Natural killer cell treated with Interleukin-12 subunit alpha and Interleukin-12 subunit beta and Interleukin-15 and Interleukin-18, amount 100 ng/mL, for 72 hours (primary cell): ENCODE measurements at places on chromosomes 12 and 14. TPM values are rescaled to one million over a fixed set of nuclear protein-coding genes. Genes with fewer than 3 reads are reported as not detected.

LALBA gene
- not detected for total RNA-seq

KIF26A gene
- total RNA-seq: not detected

CLEC4C gene
- total RNA-seq: not detected

IGF1 gene
- total RNA-seq: not detected

INHBC gene
- not detected for total RNA-seq

SSTR1 gene
- total RNA-seq: not detected

RDH12 gene
- total RNA-seq: not detected

SLC17A8 gene
- total RNA-seq: not detected

OAS3 gene
- total RNA-seq: 22.5 TPM

KRT6A gene
- not detected for total RNA-seq

PYM1 gene
- total RNA-seq: 34.0 TPM

TMEM233 gene
- not detected for total RNA-seq

SRRM4 gene
- total RNA-seq: not detected

DNA sequence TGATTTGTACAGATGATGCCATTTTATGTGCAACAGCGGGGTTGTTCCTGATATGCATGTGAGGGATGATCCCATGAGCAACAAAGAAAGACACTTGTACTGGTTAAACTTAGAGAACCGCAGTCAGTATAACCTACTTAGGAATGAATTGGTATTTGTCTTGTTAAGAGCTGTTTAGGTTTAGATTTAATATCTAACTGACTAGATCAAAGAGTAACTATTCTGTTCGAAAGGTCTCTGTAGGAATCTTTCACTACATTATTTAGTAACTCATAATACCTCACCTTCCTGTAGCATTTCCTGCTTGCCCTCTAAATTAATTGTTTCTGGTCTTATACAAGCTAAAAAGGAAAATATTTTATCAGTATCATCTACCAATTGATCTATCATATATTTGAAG, 350.4 kb downstream of the TRHDE start:
- no peak for DNase-seq

DNA sequence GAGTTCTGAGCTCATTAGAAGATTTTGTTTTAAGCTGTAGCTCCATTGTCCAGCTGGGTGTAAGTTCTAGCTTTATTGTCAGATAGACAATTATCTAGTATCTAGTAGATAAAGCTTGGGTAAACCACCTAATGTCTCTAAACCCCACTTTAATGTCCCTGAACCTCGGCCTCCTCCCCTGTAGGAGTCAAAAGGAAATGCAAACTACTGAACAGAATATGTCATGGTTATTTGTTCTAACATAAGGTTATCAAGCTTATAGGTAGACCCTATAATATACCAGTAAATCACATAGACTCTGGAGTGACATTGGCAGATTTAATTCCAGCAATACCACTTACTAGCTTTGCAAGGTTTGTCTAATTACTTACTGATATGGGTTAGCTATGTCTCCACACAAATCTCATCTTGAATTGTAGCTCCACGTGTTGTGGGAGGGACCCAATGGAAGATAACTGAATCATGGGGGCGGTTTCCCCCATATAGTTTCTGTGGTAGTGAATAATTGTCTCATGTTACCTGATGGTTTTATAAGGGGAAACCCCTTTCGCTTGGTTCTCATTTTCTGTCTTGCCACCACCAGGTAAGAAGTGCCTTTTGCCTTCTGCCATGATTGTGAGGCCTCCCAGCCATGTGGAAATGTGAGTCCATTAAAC, 29.4 kb downstream of the BCAT1 start:
- no peak for DNase-seq

- DNase-seq: peak; percentile 92
Observed at GRCh38 chr12:7129872-7130691, at the start of gene CLSTN3. Gene CLSTN3, plus strand, starts transcription at chr12:7130371. Its CDS starts 278 bp downstream, at chr12:7130649.

DNA sequence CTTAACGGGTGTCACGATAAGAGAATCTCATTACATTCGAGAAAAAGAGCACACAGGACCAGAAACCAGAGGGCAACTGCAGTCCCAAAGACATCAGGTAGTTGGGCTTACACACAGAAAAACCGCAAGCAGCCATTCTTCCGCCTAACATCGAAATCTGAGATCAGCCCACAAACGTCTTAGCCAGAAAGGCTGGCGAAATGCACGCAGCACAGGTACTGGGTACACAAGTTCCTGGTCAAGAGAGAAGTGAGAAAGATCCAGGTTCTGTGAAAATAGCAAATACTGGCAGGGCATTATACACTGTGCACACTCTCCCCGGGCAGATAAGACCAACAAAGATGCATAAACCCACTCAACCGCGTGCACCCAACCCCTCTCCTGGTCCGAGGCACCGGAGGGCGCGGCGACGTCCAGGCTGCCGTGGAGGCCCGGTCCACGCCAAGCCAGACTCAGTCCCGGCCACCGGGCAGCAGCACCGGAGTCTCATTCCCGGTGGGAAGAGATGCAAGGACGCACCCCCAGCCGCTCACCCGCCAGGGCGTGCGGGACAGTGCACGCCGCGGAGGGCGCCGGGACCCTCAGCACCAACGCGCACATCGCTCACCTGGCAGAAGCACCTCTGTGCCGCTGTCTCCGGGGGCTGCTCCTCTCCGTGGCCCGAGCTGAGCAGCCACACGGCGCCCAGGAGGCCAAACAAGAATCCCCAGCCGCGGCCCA, 437 bp downstream of the ERO1A start:
- DNase-seq: peak; percentile 64

DNA sequence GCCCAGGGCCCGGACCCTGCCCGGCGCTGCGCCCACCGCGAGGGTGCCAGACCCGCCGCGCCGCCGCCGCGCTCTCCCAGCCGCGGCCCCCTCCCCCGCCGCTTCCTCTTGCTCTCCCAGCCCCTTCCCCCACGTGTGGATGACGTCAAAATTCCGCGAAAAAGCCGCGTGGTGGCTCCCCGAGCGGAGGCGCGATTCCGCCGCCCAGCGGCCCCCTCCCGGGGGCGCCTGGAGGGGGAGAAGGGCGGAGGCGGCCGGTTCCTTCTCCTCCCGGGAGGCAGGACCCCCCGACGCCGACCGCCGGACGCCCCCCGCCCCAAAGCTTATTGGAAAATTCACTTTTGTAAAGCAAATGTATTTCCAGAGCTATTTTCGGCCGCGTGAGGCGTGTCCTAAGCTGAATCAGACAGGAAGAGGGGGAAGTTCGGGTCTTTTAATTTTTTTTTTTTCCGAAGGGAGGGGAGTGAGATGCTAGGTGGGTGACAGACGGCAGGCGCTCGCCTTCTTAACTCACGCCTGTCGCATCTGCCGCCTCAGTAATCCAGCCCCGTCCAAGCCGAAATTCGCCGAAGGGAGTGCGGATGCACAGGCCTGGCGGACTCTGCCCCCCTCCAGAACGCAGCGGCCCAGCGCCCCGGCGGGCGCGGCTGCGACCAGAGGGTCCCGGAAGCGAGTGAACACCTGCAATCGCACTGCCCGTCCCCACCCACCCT, 4.1 kb upstream of the CCND2 start:
- DNase-seq: peak; percentile 97

DNA sequence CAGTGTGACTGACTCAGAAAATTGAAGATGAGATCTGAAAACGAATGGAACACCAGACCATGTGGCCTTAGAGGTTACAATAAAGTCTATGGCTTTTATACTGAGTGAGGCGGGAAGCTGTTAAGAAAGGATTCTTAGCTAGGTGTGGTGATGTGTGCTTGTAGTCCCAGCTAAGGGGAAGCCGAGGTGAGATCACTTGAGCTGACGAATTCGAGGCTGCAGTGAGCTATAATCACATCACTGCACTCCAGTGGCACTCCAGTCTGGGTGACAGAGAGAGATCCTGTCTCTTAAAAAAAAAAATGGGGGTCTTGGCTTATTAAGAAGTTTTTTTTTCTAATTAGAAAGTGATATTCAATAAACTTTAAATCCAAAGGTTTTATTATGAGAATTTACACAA, 678.6 kb downstream of the TMTC2 start:
- no peak for DNase-seq

- DNase-seq: no peak
Observed at GRCh38 chr12:129103231-129103630, 250.0 kb downstream of the GLT1D1 start.

DNA sequence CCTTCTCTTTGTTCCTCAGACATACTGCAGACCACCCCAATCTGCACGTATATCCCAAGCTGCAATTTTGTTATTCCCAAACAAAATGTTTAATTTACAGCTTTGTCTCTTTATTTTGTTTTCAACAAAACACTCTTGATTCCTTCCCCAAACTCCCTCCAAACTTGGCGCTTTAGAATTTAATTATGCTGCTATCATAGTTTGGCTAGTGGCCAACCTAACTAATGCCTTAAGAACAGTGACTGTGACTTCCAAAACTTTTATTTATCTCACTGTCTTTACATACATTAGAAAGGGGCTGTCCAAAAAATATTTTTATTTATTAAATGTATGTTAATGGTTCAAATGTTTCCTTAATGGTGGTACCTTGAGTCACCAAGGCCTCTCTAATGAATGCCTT, 7.1 kb downstream of the TMBIM4 start:
- no peak for DNase-seq

GRCh38 chr14:68688872-68689371, 103.9 kb downstream of the ZFP36L1 start:
- no peak for DNase-seq

DNA sequence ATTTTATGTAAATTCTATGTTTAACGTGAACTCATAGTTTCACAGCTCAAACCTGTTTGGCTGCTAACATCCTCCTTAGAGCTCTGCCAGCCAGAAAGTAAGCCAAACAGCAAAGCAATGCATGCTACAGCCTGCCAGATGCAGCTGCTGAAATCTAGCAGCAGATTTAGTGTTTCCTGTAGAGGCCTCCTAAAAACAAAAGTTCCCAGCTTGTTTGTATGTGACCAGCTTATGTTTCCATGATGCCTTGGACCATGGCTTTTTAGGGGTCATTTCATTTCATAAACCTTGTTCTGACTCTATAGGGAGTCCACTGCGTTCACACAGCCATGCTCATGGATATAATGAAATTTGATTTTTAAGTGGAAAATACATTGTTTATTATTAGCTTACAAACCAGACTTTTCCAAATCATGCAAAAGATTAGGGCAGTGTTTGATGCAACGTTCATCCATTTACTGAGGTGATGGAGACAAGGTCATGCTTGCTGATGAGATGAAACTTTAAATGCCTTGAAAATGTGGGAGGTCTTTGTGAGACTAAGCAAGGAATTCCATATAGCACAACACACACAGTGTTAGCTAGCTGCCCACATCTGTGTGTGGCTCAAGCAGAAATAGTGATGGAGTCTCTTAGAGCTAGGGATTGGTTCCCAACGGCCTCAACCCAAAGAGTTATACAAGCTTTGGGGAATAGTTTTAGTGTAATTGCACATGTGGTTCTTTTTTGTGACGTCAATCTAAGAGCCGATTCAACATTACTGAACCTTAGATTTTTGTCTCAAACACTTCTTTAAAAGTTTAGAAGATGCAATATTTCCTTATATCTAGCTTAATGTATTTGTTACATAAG, 157.5 kb upstream of the LRIG3 start:
- DNase-seq: no peak

GRCh38 chr14:94989946-94990345, 167.4 kb downstream of the DICER1 start:
- DNase-seq: no peak

DNA sequence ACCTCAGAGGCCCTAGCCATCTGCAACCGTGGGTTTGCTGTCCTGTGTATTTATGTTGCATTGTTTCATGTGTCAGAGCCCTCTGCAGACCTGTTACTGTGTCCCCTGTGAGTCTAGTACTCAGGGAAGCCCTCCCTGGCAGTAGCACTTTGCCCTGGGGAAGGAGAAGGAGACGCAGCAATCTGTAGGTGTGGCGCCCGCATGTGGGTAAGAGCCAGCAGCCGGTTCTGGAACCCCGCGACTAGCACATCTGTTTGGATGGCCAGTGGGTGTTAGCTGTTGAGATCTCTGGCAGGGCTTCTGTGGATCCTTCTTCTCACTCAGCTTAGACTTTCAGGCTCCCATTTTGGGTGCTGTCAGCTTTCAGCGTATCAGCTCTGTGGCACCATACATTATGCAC, 57.0 kb downstream of the TECPR2 start:
- DNase-seq: no peak

DNA sequence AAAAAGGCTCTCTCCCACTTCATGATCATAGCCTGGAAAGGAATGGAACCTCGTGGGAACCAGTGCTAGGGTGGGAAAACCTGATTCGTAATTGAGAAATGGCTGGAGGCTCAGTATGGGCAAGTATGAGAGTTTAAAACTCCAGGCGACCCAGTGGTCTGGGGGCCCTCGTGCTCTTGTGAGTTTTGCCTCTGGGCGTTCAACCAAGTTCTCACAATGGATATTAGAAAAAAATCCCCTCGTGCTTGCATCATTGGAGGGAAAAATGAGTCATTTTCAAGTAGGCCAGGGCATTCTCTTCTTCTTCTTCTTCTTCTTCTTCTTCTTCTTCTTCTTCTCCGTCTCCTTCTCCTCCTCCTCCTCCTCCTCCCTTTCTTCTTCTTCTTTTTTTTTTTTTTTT, 39.0 kb downstream of the GPR68 start:
- no peak for DNase-seq

DNA sequence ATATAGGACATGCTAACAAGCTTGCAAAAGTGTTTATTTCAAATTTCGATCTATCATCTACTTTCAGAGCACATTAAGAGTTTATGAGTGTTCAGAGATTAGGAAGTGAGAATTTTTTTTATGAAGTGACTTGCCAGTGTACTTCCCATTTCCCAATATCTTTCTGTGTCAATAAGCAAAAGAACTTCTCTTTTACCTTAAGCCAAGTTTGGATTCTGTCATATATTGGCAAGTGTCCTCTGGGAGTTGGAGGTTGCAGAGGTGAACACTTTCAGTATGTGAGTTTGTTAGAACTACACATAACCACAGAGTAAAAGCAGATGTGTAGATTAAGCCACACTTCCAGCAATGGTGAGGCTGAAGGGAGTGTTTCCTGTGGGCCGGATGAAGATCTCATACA, 16.6 kb upstream of the KLRF1 start:
- no peak for DNase-seq

DNA sequence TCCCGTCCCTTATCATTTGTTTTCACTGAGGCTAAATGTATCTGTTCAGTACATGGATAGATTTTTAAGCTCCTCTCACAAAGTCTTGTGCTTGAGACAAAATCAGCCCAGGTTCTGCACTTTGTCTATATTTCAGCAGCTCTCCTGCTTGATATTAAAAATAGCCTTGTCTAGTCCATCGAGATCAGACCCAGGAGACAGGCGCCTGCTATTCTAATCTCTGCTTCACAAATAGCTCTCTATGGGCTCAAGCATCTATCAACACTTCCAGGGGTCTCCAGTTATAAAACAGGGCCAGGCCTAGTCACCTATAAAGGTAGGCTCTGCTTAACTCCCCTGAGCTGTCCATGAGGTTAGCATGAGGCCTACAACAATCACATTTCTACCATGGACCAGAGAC, 62.5 kb downstream of the ZFP36L1 start:
- DNase-seq: no peak

GRCh38 chr12:113425960-113426453, 3.8 kb downstream of the SDSL start:
- no peak for DNase-seq

GRCh38 chr12:113385282-113385882, 18.3 kb downstream of the SDS start:
- DNase-seq: no peak

DNA sequence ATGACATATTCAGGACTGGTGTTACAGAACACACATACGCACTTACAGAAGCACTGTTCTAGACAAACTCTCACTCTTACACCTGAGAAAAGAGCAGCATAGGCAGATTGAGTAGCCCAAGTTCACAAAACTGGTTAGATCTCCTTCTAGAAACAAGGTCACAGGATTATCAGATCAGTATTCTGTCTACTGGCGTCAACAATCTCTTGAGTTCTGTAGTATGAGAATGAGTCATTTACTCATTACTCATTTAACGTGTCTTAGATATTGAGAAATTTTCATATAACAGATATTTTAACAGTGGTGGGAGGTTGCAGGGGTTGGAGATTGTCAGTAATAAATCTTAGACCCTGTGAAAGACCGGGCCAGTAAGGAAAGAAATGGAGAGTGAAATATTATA, 2.8 kb upstream of the TSPAN8 start:
- no peak for DNase-seq
